NCI-H524 (cell line): ENCODE measurements at places on chromosomes 4 and X.
A peak's percentile ranks its signal among the peaks of the same experiment; 100 is the strongest.

DNA sequence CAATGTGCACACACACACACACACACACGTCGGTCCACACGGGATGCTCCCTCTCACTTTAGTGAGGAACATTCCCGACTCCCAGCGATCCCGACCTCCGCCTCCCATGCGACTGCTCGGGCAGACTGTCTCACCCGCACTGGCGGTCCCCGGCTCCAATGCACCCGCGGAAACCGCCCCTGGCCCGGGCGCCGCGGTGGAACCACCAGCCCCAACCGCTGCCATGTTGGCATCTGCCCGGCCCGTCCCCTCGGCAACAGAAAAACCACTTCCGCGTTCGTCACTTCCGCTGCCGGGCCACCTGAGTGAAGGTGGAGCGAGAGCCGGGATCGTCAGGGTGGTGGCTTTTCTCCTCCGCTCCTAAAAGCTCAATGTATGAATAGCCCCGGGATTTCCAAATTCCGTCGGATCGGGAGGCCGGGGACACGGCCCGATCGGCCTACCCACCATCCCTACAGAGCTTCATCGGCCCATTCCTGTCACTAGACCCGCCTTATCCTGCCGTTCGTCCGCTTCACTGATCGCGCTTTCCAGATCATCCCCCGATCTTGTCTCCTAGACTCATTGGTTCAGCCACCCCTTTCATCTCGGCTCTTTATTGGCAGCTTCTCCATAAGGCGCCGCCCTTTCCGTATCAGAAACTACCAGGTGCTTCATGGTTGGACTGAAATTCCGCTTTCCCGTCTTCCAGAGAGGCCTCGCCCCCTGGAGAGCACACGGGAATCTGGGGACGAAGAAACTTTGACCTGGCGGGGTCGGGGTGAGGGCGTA, at the start of gene SLC35A2:
Gene SLC35A2, minus strand, starts transcription at position 235 of the 771 bp plus-strand sequence. Its CDS starts 10 bp downstream, at position 225.
- peak; percentile 72 for DNase-seq

DNA sequence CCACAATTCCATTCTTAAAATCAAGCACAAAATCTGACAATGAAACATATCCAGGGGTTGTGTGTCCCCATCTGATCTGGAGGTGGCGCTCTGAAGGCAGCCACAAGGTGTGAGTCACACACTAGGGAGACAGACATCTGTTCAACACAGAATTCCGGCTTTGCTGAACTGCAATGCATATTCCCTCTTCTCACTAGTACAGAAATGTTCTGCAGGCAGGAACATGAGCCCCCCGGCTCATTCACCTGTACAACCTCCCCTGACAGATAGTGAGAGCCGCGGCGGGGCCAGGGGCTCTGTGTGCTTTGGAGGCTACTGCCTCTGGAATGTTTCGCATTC, 41.9 kb downstream of the WDR1 start:
- no peak for DNase-seq

GRCh38 chr4:110988722-110989121, 365.8 kb upstream of the PITX2 start:
- peak; percentile 63 for DNase-seq

DNA sequence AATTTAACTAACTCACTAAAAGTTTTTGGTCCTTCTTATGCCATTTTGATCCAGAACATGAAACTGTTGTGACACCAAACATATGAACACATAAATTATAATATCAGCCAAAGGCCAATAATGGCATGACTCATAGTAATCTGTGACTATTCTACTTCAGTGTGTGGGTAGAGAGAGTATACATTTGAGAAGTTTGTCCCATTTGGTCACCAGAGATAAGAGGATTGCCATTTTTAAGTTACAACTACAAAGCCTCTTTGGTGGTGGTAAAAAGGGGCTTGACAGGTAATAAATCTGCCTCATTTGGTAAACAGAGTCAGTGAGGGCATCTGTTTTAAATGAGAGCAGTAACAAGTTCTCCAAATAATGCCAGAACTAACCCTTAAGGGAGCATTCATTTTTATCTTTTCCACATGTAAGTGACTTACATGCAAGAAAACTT, 117.9 kb downstream of the TBC1D19 start:
- DNase-seq = no peak

DNA sequence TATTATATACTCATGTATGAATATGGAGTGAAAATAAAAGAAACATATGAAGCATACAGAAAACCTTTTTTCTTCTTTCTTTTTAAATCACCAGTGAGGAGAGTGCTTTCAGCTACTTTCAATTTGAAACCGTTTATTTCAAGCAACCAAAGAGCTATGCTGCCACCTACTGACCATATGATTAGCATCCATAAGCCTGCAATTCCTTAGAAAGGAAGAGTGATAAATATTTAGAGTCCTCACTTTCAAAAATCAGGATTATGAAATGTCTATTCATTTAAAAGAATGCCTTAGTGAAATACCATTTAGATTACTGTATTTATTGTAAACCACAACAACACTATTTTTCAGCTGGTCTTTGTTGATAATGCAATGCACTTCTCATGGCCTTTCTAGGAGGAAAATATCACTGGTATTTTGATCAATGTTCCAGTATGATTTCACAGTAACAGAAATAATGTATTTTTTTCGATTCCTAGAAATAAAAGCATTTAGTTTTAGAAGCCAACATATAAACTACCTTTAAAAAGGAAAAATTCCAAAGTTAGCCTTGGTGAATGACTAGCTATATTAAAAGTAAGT, 667.6 kb downstream of the PCDH18 start:
- DNase-seq = peak; percentile 48

DNA sequence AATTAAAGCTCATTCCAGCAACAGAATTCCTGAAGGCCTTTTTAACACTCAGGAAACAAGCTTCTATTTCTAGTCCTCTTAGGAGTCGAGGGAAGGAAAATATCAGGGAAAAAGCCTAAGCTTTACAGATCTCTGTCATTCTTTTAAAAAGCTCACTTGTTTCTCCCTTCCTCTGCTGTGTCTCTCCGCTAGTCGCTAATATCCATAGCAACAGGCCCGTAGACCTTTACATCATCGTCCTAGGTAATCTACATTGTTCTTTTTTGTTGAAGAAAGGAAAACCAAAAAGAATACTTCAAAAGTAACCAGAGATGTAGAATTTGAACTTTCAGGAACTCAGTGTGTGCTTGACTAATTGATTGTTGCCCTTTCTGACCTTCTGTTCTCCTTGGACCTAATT, 45.9 kb upstream of the MTMR1 start:
- DNase-seq = no peak

DNA sequence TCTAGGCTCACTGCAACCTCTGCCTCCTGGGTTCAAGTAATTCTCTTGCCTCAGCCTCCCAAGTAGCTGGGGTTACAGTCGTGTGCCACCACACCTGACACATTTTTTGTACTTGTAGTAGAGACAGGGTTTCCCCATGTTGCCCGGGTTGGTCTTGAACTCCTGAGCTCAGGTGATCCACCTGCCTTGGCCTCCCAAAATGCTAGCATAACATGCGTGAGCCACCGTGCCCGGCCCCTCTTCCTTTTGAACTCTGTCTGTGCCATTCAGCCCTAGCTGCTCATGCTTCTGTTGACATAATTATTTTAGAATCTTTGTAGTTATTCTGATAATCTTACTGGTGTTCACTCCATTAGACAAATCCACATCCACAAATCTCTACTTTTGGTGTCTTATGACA, 1231.3 kb upstream of the ADGRL3 start:
- no peak for DNase-seq

DNA sequence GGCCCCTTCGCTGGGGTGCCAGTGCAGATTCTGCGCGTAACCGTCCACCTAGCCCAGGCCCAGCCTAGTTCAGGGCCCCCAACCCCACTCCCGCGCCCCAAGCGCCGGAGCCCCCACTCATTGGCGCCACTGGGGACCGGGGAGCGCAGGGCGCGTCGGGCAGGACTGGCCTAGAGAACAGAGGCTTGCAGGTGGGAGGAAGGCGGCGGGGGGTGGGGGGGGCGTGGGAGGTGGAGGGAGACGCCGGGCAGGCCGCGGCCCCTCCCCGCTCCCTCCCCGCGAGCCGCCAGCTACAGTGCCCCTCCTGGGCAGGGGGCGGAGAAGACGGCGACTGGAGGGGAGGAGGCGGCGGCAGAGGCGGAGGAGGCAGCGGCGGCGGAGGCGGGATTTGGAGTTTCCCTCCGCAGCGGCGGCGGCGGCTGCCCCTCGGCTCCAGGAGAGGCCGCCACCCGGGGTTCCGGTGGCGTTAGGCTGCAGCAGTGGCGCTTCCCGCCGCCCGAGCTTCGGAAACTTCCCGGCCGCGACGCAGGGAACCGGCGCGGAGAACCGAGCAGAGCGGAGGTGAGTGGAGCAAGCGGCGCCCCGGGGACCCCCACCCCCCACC, 4.8 kb upstream of the DUSP9 start:
- DNase-seq = no peak

- no peak for DNase-seq
These were observed 4.5 kb upstream of the FGF16 start for GRCh38 chrX:77442728-77443127.

- DNase-seq = peak; percentile 61
These were observed 51.8 kb downstream of the LRP2BP start for GRCh38 chr4:185343726-185344581.

DNA sequence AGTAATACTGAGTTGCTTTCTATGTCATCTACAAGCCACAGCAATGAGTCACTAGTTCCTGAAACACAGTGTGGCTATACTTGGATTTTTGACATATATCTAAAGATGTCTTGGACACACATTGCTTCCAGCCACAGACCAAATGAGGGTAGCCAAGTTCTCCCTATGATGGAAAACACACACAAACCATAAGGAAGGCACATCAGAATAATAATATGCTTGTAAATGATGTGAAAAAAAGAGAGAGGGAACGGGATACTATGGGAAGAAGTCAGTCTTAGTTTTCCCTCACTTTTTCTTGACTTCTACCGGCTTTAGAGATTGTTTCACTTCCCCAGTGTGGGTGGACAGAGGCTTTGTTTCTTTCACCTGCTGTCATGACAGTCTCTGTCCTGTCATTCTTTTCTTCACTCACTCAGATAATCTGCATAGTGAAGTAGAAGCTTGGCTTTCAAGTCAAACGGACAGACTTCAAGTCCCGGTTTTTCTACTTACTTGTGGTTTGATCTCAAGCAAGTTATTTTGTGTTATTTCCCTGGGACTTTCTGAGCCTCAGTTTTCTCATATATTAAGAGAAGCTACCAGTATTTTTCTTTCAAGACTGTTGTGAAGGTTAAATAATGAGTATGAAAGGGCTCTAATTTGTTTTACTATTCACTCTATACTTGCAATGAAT, 34.7 kb downstream of the P2RY10 start:
- DNase-seq = no peak

DNA sequence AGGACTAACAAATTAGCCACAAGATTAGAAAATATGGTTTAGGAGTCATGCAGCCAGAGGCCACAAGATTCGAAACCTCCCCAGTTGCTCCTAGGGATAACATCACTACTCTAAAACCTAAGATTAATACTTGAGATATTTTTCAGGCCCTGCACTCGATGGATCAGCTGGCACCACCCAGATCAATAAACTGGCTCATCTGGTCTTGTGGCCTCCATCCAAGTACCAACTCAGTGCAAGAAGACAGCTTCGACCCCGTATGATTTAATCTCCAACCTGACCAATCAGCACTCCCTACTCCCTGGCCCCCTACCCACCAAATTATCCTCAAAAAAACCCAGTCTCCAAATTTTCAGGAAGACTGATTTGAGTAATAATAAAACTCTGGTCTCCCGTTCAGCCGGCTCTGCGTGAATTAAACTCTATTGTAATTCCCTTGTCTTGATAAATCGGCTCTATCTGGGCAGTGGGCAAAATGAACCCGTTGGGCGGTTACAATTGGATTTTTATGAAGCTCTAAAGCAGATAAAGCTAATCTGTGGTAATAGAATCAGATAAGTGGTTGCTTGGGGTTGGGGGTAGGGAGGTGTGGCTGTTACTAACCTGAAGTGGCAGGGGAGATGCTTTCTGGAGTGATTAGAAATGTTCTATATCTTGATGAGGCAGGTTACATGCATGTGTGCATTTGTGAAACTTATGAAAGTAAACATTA, 91.8 kb upstream of the ATXN3L start:
- DNase-seq = peak; percentile 61

- no peak for DNase-seq
These were observed 62.7 kb downstream of the PRPS1 start for GRCh38 chrX:107691024-107691448.

DNA sequence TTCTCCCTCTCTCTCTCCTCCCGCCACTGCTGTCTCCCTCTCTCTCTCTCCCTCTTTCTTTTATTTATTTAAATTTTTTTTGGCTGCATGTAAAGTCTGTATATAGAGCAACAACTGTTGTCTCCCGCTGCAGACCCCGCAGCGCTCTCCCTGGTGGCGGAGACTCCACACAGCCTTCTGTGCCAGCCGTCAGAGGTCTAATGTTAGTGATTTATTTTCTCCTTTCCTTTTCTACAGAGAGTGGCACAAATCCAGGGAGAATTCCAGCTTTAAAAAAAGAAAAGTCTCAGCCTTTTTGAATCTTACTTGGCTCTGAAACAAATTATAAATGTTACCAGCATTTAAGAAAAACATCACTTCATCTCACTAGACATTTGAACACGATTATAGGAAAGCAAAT, 106.2 kb downstream of the FAM9B start:
- no peak for DNase-seq

DNA sequence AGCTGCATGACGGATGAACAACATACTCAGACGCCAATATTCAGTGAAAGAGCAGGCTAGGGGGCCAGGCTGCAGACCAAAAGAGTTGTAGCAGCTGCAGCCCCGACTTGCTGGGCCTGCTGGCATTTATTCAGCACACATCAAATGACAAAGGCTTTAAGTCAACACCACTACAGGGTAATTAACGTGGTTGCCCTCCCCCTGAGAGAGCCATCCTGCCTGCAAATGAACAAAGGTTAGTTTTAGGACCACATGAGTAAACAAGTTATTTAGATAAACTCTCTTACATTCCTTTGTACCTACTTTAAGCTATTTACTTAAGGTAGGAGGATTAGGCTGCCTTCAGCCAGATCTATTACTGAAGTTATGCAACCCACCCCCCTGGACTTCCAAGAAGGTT, 1329.1 kb downstream of the PCDH18 start:
- no peak for DNase-seq

DNA sequence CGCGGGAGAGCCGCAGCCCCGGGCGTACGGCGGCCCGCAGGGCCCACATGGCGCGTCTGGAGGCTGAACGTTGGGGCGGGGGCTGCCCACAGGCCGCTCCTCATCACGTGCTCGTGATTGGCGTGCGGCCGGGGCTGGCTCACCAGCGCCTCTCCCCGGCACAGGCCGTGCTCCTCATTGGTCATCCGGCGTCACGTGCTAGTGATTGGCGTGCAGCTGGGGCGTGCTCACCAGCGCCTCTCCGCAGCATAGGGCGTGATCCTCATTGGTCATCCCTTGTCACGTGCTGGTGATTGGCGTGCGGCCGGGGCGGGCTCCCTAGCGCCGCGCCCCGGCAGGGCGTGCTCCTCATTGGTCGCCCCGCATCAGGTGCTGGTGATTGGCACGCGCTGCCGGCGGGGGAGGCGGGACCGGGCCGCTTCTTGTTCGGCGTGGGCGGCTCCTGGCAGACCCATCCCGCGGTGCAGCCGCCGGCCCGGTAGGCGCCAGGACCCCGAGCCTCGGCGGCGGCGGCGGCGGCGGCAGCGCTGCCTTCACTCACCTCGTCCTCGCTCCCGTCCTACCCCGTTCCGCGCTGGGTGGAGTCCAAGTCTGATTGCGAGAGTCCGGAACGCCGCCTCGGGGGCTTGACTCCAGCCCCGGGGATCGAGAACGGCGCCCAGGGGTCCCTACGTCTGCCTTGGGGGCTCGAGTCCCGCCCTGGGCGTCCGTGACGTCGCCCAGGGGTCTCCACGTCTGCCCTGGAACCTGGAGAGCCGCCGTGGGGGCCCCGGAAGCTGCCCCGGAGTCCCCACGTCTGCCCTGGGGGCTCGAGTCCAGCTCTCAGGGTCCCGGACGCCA, at the start of gene GTPBP6:
Gene GTPBP6, minus strand, starts transcription at position 58 of the 840 bp plus-strand sequence. Its CDS starts 9 bp downstream, at position 49.
- DNase-seq = no peak

GRCh38 chr4:81589262-81589661, 117.6 kb upstream of the RASGEF1B start:
- no peak for DNase-seq

GRCh38 chrX:37717708-37718107, 32.1 kb downstream of the XK start:
- DNase-seq = no peak
